Activated B cell treated with CpG ODN at 0.5 μM for 24 hours (primary cell): ENCODE measurements at places on chromosomes 11 and 22. TPM values are rescaled to one million over a fixed set of nuclear protein-coding genes. Genes with fewer than 3 reads are reported as not detected.

CXCR5 gene
- total RNA-seq = 198 and 199 TPM in 2 replicates

CABP4 gene
- total RNA-seq = 2.1 and 3.0 TPM in 2 replicates

LRRC74B gene
- not detected in 2 replicates for total RNA-seq

OR52I2 gene
- not detected in 2 replicates for total RNA-seq

RNF141 gene
- total RNA-seq = 32.8 and 36.9 TPM in 2 replicates

GAL3ST3 gene
- total RNA-seq = not detected in 2 replicates

GRCh38 chr22:49368976-49369725 is 458.5 kb downstream of the BRD1 start:
- H3K36me3 ChIP-seq = no peaks in the 10 kb centered on the region
- H3K27me3 ChIP-seq = peaks cover 2% of the 10 kb centered on the region
- H3K27ac ChIP-seq = no peak overlapping the region
- no peak overlapping the region for H3K4me3 ChIP-seq

DNA sequence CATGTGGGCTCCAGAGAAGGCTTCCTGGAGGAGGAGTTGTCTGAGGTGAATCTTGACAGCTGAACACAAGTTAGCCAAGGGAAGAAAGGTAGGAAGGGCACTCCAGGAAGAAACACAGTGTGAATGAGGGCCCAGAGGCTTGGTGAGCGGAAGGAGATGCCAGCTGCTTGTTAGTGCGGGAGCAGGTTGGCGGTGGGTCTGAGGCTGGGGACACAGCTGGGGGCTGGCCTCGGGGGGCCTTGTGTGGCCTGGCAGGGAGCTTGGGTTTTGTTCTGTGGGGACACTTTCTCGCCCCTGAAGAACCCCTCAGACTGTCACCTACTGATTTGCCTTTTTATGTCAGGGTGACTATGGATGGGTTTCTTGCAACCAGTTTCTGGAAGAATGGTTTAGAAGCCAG is 160.0 kb downstream of the ST3GAL4 start:
- no peaks in the 10 kb centered on the region for H3K36me3 ChIP-seq
- no peak for DNase-seq
- no peaks in the 10 kb centered on the region for H3K4me1 ChIP-seq
- H3K4me3 ChIP-seq = no peak overlapping the region
- peaks cover 5% of the 10 kb centered on the region for H3K27me3 ChIP-seq

DNA sequence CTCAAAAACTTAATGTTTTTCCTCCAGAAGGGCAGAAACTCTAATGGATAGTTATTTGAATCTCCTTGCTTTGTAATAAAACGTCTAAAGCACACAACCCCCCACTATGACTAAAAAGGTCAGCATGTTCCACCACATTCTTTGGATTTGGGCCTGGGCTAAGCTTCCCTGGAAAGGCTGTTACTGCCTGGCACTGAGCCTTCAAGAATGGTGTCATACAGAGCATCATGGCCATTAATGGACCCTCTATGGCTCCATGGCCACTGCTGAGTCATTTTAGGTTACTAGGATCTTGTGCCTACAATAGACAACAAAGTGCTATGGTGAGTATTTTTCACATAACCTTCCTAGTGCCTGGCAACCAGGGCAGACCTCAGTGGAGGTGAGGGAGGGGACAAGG is 242.6 kb upstream of the FAT3 start:
- H3K27me3 ChIP-seq = no peaks in the 10 kb centered on the region
- no peaks in the 10 kb centered on the region for H3K36me3 ChIP-seq
- no peaks in the 10 kb centered on the region for H3K4me1 ChIP-seq
- DNase-seq = no peak

DNA sequence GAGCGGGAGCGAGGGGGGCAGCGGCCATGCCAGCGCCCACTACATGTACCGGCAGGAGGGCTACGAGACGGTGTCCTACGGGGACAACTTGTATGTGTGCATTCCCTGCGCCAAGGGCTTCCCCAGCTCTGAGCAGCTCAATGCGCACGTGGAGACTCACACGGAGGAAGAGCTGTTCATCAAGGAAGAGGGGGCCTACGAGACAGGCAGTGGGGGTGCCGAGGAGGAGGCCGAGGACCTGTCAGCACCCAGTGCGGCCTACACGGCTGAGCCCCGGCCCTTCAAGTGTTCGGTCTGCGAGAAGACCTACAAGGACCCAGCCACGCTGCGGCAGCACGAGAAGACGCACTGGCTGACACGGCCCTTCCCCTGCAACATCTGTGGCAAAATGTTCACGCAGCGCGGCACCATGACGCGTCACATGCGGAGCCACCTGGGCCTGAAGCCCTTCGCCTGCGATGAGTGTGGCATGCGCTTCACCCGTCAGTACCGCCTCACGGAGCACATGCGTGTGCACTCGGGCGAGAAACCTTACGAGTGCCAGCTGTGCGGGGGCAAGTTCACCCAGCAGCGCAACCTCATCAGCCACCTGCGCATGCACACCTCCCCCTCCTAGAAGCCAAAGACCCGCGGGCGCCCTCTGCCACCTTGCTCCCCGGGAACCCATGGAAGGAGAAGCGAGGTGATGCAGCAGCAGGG is 20.9 kb upstream of the TMEM191C start:
- H3K27ac ChIP-seq = no peak overlapping the region
- no peaks in the 10 kb centered on the region for H3K27me3 ChIP-seq
- peaks cover 31% of the 10 kb centered on the region for H3K36me3 ChIP-seq
- DNase-seq = no peak

GRCh38 chr11:69104856-69105395 is 50.8 kb upstream of the SMIM38 start:
- H3K4me3 ChIP-seq = no peak overlapping the region
- no peak for DNase-seq
- H3K27ac ChIP-seq = no peak overlapping the region
- no peaks in the 10 kb centered on the region for H3K4me1 ChIP-seq

DNA sequence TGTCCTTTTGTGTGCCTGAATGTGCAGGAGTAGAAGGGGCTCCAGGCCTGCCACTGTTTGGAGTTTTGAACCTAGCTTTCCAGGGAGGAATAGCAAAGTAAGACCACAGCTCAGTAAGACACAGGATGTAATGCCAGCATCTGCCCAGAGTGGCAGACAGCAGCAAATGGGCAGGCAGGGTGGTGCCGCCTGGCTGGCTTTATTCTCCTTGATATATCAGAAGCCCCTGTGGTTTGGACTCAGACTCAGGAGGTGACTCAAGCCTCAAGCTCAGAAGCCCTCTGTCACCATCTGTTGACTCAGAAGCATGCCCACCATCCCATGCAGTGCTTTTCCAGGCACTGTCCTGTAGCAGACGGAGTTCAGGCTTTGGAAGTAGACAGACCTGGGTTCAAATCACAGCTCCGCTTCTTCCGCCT is 72.7 kb upstream of the TTC12 start:
- H3K4me3 ChIP-seq = no peak overlapping the region
- H3K27ac ChIP-seq = no peak overlapping the region
- peaks cover 10% of the 10 kb centered on the region for H3K4me1 ChIP-seq
- H3K36me3 ChIP-seq = no peaks in the 10 kb centered on the region
- H3K27me3 ChIP-seq = peaks cover 31% of the 10 kb centered on the region

GRCh38 chr11:117144477-117145392 is 648 bp downstream of the PAFAH1B2 start:
- H3K27me3 ChIP-seq = peaks cover 4% of the 10 kb centered on the region
- H3K27ac ChIP-seq = peak overlapping the region; percentile 94
- peaks cover 35% of the 10 kb centered on the region for H3K36me3 ChIP-seq
- peak overlapping the region; percentile 95 for H3K4me3 ChIP-seq

DNA sequence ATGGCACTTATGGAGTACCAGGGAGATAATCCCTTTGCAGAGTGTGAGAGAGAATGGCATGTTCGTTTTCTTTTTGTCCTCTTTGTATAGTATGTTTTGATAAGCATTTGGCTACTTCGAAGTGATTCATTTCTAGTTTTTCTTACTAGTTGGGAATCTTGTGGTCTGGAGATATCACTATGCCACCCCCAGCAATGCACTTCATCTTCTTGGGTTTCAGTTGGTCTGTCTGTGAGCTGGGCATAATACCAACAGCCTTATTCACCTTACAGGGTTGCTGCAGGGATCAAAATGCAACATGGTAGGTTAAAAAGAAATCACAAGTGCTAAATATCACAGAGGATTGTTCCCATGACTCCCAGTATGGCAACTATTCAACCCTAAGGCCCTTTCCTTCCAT is 387.8 kb upstream of the CADM1 start:
- no peak overlapping the region for H3K4me3 ChIP-seq
- no peak overlapping the region for H3K27ac ChIP-seq
- H3K27me3 ChIP-seq = no peaks in the 10 kb centered on the region
- H3K4me1 ChIP-seq = no peaks in the 10 kb centered on the region
- H3K36me3 ChIP-seq = no peaks in the 10 kb centered on the region

DNA sequence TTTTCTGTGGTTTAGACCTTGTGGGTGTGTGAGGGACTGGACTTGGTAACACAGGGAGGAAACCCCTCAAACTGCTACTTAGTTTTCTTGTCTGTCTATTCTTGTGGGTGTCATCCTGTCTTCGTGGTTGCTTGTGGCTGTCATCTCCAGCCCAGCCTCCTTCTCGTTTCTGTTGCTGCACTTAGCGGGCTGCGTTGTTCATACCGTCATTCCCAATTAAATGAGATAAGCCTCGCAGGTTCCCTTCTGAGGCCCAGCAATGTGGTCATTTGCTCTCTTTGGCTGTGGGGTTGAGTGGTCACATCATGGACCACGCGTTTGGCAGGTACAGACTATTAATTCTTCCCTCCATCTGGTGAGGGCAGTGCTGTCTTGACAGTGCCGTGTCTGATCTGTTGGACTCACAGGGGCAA is 18.8 kb downstream of the PANX1 start:
- H3K27me3 ChIP-seq = no peaks in the 10 kb centered on the region
- H3K27ac ChIP-seq = no peak overlapping the region
- DNase-seq = no peak
- H3K36me3 ChIP-seq = peaks cover 2% of the 10 kb centered on the region

DNA sequence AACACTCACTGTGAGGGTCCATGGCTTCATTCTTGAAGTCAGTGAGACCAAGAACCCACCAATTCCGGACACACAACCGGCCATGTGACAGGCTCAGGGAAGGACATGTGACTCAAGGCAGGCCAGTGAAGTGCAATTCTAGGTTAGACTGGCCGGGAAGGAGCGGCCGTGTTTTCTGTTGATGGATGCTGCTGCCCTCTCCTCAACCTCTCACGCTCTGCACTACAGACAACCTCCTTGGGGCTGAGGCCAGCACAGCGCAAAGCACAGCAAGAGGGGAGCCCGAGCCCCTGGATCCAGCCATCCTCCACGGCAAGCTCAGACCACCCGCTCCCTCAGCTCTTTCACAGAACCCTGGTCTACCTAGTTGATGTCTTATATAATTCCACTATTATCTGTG is 2.8 kb downstream of the NUDT8 start:
- H3K36me3 ChIP-seq = peaks cover 1% of the 10 kb centered on the region
- H3K4me3 ChIP-seq = no peak overlapping the region
- peaks cover 13% of the 10 kb centered on the region for H3K4me1 ChIP-seq
- no peaks in the 10 kb centered on the region for H3K27me3 ChIP-seq
- DNase-seq = no peak

DNA sequence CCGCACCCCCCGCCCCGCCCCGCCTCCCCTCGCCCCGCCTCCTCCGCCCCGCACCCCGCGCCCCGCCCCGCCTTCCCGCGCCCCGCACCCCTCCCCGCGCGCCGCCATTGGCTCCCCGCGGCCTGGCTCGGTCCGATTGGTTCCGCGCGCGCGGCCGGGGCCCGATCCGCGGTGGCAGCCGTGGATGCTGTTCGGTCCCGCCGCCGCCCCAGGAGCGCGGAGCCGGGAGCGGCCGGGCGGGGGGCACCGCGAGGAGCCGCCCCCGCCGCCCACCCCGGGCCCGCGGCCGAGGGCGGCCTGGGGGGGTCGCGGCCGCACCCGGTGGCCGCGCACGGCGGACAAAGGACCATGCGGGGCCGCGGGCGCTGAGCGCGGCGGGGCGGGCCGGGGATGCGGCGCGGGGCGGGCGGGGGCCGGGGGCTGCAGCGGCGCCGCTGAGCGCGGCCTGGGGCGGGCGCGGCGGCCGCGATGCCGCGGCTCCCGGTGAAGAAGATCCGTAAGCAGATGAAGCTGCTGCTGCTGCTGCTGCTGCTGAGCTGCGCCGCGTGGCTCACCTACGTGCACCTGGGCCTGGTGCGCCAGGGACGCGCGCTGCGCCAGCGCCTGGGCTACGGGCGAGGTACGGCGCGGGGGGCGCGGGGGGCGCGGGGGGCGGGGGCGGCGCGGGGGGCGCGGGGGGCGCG is at the start of gene B4GALNT4:
B4GALNT4 (plus strand) TSS at position 164 of the 683 bp plus-strand sequence; CDS start at position 469, 305 bp downstream.
- H3K4me1 ChIP-seq = peaks cover 12% of the 10 kb centered on the region
- H3K27me3 ChIP-seq = peaks cover 33% of the 10 kb centered on the region
- no peak for DNase-seq
- peak within 1 kb of the TSS; percentile 78 for H3K4me3 ChIP-seq
- H3K36me3 ChIP-seq = no peaks in the 10 kb centered on the region

DNA sequence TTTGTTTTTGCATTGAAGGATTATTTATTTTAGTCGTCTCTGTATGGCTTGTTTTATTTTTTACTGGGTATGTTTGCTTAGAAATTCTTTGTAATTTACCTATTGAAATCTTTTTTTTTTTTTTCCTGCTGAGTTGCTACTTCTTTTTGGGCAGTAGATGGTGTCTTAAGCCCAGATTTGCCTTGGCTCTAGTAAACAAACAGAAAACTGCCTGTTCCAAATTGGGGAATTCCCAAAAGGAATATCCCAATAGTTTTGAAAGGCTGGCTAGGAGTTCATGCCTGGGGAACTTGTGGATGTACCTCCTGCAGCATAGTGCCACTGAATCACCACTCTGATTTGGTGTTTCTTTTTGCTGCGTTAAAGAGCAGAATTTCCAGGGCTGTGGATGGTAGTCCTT is 17.7 kb downstream of the PAMR1 start:
- no peaks in the 10 kb centered on the region for H3K4me1 ChIP-seq
- H3K27ac ChIP-seq = no peak overlapping the region
- H3K27me3 ChIP-seq = peaks cover 36% of the 10 kb centered on the region
- no peaks in the 10 kb centered on the region for H3K36me3 ChIP-seq
- no peak overlapping the region for H3K4me3 ChIP-seq

DNA sequence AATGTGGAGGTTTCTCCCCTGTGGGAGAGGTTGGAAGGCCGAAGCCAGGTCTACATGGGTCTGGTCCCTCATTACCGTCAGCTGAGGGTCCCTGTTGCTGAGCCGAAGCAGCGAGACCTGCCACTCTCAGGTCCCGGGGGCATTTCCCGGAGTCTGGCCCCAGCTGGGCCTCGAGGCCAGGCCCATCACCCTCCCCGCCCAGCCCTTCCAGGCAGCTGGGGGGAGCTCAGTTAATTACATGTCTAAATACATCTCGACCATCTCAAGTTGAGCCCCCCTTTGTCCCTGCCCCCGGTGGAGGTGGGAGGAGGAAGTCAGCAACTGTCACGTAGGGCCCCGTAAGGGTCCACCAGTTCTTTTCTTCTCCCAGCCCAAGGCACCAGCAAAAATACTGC is 3.6 kb downstream of the CDKN1C start:
- peaks cover 12% of the 10 kb centered on the region for H3K27me3 ChIP-seq
- DNase-seq = no peak
- peaks cover 5% of the 10 kb centered on the region for H3K4me1 ChIP-seq
- no peak overlapping the region for H3K27ac ChIP-seq

DNA sequence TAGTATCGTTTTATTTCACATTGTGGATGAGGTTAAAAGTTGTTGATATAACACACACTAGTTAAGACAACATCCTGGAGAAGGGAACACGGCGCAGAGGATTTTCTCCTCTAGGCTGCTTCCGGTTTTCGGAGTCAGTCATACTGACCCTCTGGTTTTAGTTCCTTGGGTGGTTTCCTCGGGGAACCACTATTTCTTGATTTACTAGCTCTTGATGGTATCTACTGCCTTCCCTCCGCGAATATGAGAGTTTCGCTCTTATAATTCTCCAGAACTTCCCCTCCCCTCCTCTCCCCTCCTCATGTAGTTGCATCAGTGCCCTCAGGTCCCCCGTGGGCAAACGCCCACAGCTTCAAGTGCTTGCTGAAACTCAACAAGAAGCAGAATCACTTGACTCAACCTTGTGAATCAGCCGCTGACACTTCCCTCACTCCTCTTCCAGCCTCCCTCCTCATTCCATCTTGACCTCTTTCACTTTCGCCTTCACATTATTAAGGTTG is 15.9 kb upstream of the APOBEC3A start:
- H3K4me3 ChIP-seq = peak overlapping the region; percentile 62
- H3K4me1 ChIP-seq = peaks cover 45% of the 10 kb centered on the region
- peak overlapping the region; percentile 82 for H3K27ac ChIP-seq
- peak; percentile 35 for DNase-seq
- H3K36me3 ChIP-seq = no peaks in the 10 kb centered on the region
- peaks cover 13% of the 10 kb centered on the region for H3K27me3 ChIP-seq
